ENCODE measurements at places on chromosomes 4 and X. TPM values are rescaled to one million over a fixed set of nuclear protein-coding genes. Genes with fewer than 3 reads are reported as not detected.
A peak's percentile ranks its signal among the peaks of the same experiment; 100 is the strongest.

- DNase-seq = no peak
Observed at GRCh38 chr4:122532766-122533165, 76.2 kb upstream of the IL2 start.

- DNase-seq = no peak
Observed at GRCh38 chrX:131792356-131792749, 230.7 kb upstream of the STK26 start.

Gene HPGD
- total RNA-seq = 30.2 TPM

Gene CTAG1B
- total RNA-seq = not detected

- DNase-seq = no peak
Observed at GRCh38 chr4:75598390-75598789, 31.9 kb downstream of the CDKL2 start.

Gene SPOCK3
- not detected for total RNA-seq

Gene EXOC1L
- total RNA-seq = not detected

- DNase-seq = no peak
Observed at GRCh38 chr4:110224812-110225211, 26.4 kb upstream of the ELOVL6 start.

Gene NEUROG2
- total RNA-seq = 0.12 TPM

- no peak for DNase-seq
Observed at GRCh38 chr4:17173300-17173699, 274.9 kb upstream of the LDB2 start.

Gene CENPVL1
- total RNA-seq = not detected

Gene DSPP
- not detected for total RNA-seq

Gene MECP2
- 84.5 TPM for total RNA-seq

- no peak for DNase-seq
Observed at GRCh38 chrX:49996474-49996873, 74.1 kb downstream of the CLCN5 start.

- DNase-seq = peak; percentile 71
Observed at GRCh38 chr4:47686294-47686872, 151.5 kb downstream of the CORIN start.

GRCh38 chrX:79444694-79445210 lies 77.6 kb upstream of the ITM2A start:
- DNase-seq = no peak

Gene PRKX
- 83.6 TPM for total RNA-seq

Gene SLC6A8
- total RNA-seq = 1.1 TPM

Gene COL4A5
- not detected for total RNA-seq

Gene DIPK2B
- total RNA-seq = not detected

GRCh38 chr4:86924811-86925210 lies 10.0 kb upstream of the AFF1 start:
- DNase-seq = no peak

DNA sequence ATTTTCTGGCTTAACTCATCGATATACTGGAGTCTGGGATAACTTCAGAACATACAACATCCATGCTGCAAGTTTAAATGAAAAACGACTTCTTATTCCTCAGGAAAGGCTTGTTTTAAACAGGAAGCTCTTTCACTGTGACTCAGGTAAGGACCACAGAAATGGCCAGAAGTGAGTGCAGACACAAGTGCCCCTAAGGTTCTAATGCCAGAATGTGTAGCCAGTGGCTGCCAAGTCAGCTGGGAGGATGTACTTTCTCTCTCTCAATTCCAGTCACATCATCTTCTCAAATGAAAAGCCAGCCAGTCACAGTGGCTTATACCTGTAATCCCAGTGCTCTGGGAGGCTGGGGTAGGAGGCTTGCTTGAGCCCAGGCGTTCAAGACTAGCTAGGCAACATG lies 144.6 kb downstream of the SH3KBP1 start:
- peak; percentile 47 for DNase-seq

- DNase-seq = no peak
Observed at GRCh38 chr4:102518703-102519131, 17.6 kb downstream of the NFKB1 start.

GRCh38 chr4:39994406-39994805 lies 16.7 kb upstream of the PDS5A start:
- no peak for DNase-seq

GRCh38 chrX:7965436-7965835 lies 38.2 kb upstream of the PNPLA4 start:
- DNase-seq = no peak

- DNase-seq = no peak
Observed at GRCh38 chr4:3801931-3802550, 35.9 kb downstream of the ADRA2C start.

DNA sequence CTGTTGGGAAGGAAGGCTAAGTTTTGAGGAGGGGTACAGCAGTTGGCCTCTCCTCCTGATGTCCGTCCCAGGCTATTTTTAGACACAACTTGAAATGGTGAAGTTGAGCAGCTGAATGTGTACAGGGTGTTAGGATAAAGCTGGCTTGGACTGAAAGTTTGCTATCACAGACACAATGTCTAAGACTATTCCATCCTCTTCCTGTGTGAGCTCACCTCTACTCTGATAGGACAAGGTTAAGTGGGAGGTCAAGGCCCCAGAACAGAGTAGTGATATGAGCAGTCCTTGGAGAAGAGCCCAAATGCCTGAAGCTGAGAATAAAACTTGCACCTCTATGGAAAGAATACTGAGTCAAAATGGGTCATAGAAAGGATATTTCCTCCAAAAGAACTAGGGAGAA lies 4.1 kb downstream of the ATP1B4 start:
- DNase-seq = no peak

Gene SLC39A8
- 66.2 TPM for total RNA-seq

Gene UGT2B10
- not detected for total RNA-seq

DNA sequence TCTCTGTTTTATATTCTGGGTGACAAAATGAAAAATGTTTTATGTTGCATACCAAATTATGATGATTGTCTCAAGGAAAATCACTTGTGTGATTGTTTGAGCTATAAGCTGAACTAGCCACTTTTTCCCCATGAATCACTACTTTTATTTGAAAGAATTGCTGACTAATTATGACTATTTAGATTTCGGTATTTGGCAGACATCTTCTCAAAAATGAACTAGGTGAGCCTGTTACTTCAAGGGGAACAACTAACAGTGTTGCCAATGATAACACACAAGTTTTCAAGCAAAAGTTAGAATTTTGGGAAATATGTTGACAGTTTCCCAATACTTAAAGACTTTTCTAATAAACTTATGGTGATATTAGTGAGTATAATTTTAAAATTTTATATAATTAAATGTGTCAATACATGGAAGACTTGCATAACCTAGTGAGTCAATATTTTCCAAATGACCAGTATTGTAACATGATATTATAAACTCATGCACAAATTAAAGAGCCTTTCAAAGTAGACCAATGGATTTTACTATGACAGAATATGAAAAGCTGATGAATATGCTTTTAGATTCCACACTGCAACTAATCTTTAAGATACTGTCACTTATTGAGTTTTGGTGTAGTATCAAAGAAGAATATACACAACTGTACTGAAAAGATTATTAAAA lies 187.7 kb upstream of the GATB start:
- DNase-seq = no peak

Gene SSX1
- total RNA-seq = not detected

- no peak for DNase-seq
Observed at GRCh38 chrX:37906357-37906756, 59.0 kb upstream of the DYNLT3 start.

DNA sequence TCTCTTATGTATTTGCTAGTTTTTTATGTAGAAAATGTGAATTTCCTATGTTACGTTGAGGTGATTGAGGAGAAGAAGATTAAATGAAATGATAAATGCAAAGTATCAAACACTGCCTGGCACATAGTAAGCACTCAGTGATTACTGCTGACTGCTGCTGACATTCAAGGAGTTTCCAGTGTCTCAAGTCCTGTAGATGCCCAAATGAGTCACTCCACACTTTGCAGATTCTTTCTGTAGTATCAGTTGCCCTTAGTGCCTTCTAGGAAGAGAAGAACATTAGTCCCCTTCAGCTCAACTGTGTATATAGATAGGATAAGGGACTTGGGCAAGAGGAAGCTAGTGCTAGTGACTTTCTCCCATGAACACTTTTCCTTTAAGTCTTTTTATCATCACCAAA lies 240.5 kb upstream of the TEX13A start:
- no peak for DNase-seq

GRCh38 chr4:87498446-87498900 lies 30.7 kb downstream of the SPARCL1 start:
- no peak for DNase-seq

GRCh38 chrX:95071621-95072020 lies 1397.6 kb downstream of the FAM133A start:
- no peak for DNase-seq

Gene GAB1
- 0.91 TPM for total RNA-seq

Gene CENPU
- total RNA-seq = 74.7 TPM

DNA sequence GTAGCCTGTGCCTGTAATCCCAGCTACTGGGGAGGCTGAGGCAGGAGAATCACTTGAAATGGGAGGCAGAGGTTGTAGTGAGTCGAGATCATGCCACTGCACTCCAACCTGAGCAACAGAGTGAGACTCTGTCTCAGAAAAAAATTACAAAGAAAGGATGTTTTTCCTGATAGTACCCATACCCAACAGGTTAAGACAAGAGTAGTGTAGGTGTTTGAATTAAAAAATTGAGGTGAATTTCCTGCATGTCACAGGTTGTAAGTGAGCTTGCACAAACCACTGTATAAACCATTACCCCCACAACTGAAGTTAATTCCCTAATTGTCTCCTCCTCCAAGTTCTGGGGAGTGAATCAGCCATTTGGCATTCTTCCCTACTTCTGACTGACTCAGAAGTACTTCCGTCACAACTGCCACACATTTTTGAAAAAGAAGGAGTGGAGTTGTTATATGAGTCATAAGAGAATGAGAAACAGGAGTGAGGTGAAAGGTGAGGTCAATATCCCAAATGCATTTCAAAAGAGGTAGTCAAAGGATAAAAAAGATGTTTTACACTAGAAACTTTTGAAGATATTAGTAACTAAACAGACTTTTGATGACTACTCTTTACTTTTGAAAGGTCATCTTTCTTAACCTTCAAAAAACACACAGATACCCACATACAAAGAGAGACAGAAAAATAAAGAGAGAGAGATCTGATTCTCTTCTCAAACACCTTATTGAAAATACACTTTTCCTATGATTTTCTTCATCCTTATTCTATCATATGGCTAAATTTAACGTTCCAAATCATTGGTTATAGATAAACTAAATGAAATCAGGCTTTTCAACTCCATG lies 134.5 kb downstream of the BTC start:
- no peak for DNase-seq

DNA sequence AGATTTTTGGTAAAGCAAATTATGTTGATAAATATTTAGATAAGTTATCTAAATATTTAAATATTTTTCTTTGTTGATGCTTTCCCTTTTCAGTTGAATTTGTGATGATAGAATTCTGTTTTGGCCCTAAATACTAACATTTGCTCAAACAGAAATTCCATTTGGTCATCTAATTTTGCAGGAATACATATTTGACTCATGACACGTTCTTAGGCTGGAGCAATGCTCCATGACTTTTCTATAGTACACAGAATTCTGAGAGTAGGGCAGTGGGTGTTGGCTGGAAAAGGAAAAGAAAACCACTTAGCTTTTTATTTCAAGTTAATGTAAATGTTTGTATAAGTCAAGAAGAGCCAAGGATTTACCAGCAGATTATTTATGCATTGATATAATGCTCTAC lies 58.6 kb upstream of the GK2 start:
- no peak for DNase-seq

Gene ODAPH
- total RNA-seq = 3.8 TPM

DNA sequence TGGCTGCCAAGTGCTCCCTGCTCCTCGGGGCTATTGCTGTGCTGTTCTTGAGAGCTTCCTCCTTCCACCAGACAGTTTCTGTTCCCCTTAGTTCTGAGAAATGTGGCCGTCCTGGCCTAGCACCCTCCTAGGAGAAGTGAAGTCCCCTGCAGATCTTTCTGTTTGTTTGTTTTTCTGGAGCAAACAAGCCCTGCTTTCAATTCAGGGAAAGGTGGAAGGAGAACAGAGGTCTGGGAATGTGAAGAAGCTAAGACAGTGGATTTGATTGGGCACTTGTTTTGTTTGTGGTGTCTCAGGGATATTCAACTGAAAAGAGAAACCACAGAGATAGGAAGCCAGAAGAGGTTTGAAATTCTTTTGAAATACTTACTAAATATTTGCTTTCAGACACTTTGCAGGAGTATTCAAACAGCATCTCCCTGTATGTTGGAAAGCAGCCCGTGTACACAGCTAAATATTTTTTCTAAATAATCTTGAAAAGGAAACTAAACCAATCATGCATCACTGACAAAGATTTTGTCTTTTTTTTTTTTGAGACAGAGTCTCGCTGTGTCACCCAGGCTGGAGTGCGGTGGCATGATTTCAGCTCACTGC lies 36.5 kb upstream of the PPM1K start:
- peak; percentile 69 for DNase-seq

Gene TCEAL7
- not detected for total RNA-seq

GRCh38 chr4:26093551-26093950 lies 179.5 kb downstream of the SMIM20 start:
- no peak for DNase-seq

DNA sequence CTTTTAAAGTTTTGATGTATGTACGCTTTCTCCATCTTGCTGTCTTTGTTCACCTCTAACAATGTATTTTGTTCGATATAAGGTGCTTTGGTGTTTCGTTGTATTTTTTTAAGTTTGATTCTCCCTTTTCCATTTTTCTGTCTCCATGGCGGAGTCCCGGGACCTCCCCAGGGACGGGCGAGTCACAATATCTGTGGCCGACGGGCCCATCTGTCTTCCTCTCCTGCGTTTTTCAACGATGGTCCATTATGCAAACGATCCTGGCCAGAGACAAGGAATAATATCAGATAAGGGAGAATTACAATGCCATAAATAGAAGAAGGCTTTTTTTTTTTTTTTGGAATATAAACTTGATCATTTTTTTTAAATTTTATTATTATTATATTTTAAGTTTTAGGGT lies 112.3 kb upstream of the SHOX start:
- no peak for DNase-seq

- DNase-seq = no peak
Observed at GRCh38 chr4:25002681-25003080, 28.1 kb downstream of the LGI2 start.

DNA sequence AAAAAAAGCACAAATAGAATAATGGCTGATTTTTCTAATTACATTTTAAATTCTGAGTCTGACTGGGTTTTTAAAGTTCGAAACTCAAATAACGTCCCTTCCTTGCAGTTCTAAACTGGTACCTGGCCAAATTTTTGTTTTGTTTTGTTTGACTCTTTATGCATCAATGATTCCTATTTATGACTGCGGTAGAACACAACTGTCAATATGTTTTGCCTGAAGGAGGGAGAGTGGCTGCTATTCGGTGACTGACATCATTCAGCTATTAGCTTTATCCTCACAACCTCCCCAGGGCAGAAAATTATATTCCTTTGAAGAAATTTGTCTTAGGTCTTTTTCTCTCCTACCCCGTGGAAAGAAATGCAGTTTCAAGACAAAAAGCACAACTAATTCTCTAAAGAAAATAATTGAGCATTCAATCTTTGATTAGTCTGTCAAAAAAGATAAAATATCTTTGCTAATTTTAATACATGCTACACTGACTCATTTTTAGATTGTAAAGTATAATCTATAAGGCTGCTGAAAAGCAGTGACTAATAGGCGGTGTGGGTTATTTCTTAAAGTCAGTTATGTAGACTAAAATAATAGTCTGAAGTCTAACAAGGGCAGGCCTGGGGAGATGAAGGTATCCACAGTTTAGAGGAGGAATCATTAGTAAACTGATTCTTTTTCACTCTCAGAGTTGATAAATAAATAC lies 61.9 kb downstream of the TMEM150C start:
- no peak for DNase-seq

Gene TLR2
- total RNA-seq = 0.41 TPM

GRCh38 chr4:1839282-1839681 lies 16.7 kb downstream of the LETM1 start:
- DNase-seq = no peak

- no peak for DNase-seq
Observed at GRCh38 chrX:45668686-45669443, 468.2 kb upstream of the DIPK2B start.

Gene STPG2
- not detected for total RNA-seq
